ENCODE measurements at places on chromosomes 5 and 9. TPM values are rescaled to one million over a fixed set of nuclear protein-coding genes. Genes with fewer than 3 reads are reported as not detected.

SPATA31A5 gene
- not detected for total RNA-seq

STKLD1 gene
- total RNA-seq: 0.69 TPM

TXNDC8 gene
- not detected for total RNA-seq

KLF9 gene
- total RNA-seq: 24.5 TPM

- DNase-seq: no peak
Observed at GRCh38 chr9:88013607-88014006, 39.3 kb upstream of the CDK20 start.

GRCh38 chr9:132982458-132982857, 4.0 kb downstream of the GFI1B start:
- no peak for DNase-seq

DNA sequence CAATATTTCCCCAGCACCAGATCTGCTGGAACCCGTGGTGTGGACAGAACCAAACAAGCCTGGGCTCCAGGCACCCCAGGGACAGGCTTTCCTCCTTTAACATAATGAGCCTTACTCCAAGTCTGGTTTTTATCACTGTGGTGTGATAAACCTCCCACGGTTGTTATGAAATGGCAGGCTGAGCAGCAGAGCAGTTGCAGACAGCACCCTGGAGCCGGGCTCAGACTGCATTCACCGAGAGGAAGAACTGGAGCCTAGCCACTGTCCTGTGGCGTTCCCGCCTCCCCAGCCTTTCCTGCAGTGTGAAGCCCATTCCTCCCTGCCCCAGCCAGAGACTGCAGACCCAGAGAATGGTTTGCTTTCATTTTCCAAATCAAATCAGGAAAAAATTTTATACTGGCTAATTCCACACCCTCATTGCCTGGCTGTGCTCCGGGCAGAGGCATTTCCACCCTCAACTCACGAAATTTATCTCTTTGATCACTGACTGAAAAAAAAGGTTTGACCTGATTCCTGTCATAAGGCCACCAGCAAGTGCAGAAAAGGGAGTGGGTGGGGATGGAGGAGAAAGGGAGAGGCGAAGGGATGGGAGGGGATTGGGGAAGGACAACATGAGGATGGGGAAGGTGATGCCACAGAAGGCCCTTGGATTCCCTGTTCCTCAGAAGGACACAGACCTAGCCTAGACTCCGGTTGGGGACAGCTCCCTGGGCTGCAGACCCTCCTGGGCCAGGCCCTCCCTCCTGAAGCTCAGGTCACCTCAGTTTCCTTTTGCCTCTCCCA, 18.9 kb downstream of the IPPK start:
- no peak for DNase-seq

GRCh38 chr9:99305820-99306811, 84.0 kb downstream of the SEC61B start:
- DNase-seq: no peak

- DNase-seq: no peak
Observed at GRCh38 chr5:145510324-145510723, 324.8 kb downstream of the PRELID2 start.

- no peak for DNase-seq
Observed at GRCh38 chr9:111943746-111944145, 47.1 kb downstream of the UGCG start.

Data from activated CD4-positive, alpha-beta memory T cell treated with anti-CD3 and anti-CD28 coated beads for 36 hours (primary cell).